ENCODE measurements at places on chromosomes 2 and 18.

GRCh38 chr18:47522359-47522758, 270.9 kb upstream of the SKOR2 start:
- no peak for DNase-seq

DNA sequence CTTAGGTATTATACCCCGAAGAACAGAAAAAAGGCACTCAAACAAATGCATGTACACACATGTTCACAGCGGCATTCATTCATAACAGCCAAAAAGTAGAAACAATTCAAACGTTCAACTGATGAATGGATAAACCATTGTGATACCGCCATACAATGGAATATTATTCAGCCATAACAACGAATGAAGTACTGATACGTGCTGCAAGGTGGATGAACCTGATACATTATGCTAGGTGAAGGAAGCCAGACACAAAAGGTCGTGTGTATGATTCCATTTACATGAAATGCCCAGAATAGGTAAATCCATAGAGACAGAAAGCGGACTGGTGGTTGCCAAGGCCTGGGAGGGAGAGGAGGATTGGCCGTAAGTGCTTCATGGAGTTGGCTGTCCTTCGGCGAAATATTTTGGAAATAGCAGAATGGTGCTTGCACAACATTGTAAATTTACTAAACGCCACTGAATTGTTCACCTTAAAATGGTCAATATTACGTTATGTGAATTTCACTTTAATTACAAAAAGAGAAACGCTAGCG, 750 bp upstream of the RMP24 start:
- DNase-seq: peak; percentile 45

GRCh38 chr2:86622519-86623042, 1.1 kb downstream of the RNF103 start:
- DNase-seq: peak; percentile 70

DNA sequence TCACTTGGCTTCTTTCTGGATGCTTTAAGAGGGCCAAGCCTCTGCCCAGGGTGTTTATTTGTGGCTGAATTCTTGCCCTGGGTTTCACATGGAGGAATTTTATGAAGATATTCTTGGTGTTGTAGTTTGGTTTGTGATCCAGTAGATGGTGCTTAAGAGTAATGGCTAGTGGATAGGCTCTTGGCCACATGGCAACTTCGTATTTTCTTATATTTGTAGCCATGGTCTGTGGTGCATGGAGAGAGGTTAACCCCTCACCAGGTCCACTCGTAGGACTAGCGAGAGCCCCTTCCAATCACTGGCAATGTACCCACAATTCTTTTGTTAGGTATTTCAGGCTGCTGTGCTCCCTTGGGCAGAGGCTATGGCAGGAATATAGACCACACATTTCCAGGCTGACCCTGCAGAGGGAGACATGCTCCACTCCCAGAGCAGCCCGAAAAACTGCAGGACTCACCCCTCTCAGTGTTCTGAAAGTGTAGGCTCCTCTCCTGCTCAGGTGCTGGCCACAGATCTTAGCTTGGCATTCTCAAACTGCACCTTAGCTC, 582.1 kb upstream of the SETBP1 start:
- no peak for DNase-seq

GRCh38 chr18:56481751-56482150, 156.6 kb downstream of the TXNL1 start:
- no peak for DNase-seq

- DNase-seq: no peak
These were observed 1.4 kb downstream of the CCDC85A start for GRCh38 chr2:56185101-56185581.

Data from DMS79 treated with DMSO at 0.1 percent for 48 hours (cell line).